ENCODE measurements at places on chromosomes 1 and 21. TPM values are rescaled to one million over a fixed set of nuclear protein-coding genes. Genes with fewer than 3 reads are reported as not detected.
A peak's percentile ranks its signal among the peaks of the same experiment; 100 is the strongest.

- peak; percentile 46 for DNase-seq
Measured at GRCh38 chr1:15939181-15940109, 36.5 kb downstream of the ZBTB17 start.

GRCh38 chr1:245094954-245095353 is 59.8 kb upstream of the KIF26B start:
- no peak for DNase-seq

DNA sequence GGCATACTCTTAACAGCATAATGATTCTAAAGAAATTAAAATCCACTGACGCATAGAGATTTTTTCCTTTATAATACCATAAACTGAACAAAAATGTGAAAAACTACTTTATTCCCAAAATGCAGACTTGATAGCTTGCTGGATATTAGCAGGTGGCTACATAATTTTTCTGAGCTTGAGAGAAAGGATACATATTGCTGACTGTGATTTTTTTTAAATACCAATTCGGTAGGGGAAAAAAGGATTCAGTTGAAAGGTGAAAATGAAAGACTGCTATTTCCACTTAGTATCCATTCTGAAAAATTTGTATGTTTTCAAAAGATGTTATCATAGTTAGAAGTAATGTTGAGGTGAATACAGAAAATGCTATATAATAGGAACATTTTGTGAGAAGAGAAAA is 90.0 kb upstream of the MAP1LC3C start:
- no peak for DNase-seq

DNA sequence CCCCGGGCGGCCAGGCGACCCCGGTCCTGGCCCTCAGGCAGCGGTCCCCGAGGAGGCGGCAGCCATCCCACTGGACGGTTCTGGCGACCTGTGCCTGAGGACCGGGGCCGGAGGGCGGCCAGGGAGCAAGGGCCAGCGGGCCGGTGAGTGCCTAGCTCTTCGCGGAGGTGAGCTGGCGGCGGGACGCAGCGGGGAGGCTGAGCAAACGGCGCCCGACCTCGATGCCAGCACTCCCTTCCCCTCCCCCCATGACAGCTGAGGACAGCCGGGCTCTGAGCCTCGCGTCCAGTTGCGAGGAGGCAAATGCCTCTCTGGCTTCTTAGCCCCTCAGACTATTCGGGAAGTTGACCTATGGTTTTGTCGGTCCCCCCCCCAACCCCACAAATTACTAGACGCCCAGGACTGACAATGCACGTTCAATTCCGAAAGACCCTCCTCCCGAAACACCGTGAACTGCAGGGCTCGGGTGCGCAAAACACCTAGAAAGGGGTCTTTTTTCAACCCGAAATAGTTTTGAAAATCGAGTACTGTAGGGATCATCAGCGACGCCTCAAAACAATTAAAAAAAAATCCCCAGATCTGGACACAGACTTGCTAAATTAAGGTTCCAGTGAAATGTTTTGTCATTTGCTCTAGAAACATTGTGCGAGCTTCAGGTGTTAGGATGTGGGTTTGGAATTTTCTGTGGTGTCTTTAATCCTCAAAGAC is 8.3 kb downstream of the CDKN2C start:
- DNase-seq = peak; percentile 77

DNA sequence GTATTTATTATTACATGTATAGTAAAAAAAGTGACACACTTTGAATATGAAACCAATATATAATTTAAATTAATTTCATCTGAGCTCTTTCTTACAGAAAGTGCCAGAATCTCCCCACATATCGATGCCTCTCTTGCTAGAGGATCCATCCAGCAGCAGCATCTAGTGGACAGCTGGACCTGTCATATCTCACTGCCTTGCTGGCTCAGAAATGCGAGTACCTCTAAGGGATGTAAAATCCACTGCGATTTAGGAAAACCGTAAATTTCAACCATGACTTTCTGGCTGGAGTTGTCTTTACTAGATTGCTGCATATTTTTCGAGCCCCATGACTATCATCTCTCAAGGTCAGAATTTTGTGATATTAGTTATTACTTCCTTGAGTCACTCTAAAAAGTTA is 333.8 kb downstream of the NEGR1 start:
- no peak for DNase-seq

DNA sequence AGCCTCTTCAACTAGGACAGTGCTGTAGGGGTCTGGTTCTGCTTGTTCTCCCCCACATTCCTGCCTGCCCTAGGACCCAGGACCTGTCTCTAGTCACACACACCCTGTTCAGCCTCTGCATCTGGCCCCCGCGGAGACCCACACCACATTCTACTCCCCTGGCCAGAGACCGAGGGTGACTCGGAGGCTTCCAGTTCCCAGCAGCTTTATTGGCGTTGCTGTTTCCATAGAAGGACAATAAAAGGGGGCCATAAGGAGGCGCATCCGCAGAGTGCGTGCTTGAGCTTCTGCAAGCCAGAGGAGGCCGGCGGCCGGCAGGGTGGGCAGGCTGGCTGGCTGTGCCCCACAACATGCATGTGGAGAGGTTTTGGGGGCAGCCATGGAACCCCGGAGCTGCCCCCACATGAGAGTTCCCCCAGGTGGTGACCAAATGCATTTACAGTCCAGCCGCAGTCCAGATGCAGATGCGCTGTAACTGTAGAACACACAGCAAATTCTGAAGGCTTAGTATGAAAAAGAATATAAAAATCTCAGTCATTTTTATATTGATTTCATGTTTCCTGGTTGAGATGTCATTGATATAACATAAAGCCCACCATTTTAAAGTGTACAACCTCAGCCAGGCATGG is 52.4 kb downstream of the PDE9A start:
- DNase-seq = no peak

- no peak for DNase-seq
Measured at GRCh38 chr1:206657751-206658150, 22.4 kb downstream of the DYRK3 start.

DNA sequence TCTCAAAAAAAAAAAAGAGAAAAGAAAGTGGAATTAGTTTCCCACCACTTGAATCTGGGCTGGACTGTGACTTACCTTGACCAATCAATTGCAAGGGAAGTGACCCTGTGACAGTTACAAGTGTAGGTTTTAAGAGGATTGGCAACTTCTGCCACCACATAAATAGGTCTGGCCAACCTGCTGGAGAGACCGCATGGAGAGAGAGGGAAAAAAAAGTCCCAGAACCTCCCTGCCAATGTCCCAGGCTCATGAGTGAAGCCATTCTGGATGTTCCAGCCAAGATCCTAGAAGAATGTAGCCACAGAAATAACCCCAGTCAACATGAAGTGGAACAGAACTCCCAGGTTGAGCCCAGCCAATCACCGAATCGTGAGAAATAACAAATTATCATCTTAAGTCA is 11.8 kb upstream of the ZMYM6 start:
- DNase-seq = no peak

DNA sequence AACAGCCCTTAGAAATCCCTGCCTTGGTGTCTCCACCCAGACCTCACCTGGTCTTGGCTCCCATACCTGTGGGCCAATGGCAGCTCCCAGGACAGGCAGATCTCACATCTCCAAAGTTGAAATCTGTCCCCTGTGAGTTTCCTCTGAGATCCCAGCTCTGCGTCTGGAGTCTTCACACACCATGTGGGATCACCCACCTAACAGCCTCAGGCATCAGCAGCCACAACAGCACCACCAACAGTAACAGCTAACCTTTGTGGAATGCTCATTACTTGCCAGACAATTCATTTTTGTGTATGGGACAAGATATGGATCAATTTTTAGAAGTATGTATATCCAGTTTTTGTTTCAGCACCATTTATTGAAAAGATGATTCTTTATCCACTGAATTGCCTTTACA is 523.2 kb downstream of the MATN1 start:
- no peak for DNase-seq

DNA sequence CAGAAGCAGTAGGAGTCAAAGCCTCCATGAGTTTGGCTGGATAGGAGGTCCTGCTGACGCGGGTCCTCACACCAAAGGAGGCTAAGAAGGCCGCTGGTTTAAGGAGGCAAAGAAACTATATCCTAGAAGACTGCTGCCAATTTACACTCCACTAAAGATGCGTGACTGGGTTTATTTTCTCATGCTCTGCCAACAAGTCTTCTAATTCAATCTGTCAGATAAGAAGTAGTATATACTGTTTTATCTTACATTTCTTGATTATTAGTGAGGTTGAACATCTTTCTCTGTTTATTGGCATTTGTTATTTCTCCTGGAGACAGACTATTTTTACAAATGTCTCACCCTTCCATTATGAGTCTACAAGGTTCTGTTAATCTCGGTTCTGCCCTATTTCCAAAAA is 34.1 kb downstream of the ACBD6 start:
- DNase-seq = no peak

GRCh38 chr1:154994591-154994990 is 1.2 kb downstream of the LENEP start:
- DNase-seq = no peak

GRCh38 chr1:37513795-37514349 is 694 bp downstream of the MEAF6 start:
- DNase-seq = peak; percentile 50

- DNase-seq = no peak
Measured at GRCh38 chr1:198330982-198331615, 174.3 kb downstream of the NEK7 start.

GRCh38 chr1:9028921-9029705 is 2.9 kb upstream of the SLC2A7 start:
- no peak for DNase-seq

DNA sequence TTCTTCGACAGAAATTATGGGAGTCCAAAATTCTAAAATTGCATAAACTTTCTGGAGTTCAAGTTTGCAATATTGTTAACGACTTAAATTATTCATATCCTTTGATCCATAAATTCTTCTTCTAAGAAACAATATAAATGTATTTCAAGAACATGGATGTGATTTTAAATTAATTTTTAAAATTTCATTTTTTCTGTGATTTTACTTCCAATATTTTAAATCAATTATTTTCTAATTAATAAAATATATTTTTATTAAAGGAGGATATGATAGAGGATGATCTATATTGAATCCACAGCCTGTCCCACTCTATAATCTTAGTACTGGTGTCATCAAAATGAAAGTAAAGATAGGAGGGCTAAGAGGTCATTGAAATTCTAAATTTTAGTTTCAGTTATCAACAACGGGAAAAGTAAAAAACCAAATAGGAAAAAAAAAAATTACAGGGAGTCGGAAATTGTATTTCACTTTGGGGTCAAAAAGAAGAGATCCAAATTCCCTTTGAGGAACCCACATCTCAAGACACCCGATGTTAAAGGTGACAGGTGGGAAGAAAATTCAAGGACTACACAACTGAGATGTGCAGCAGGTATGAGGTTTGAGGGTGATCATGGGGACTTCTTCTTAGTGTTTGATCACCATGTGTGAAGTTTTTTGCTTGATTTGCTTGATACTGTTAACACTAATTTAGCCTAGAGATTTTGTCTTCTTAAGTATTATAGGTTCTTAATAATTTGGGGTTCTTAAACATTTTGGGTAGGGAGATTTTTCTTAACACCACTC is 154.8 kb upstream of the RGS18 start:
- no peak for DNase-seq

GRCh38 chr1:201896951-201897391 is 8.3 kb downstream of the SHISA4 start:
- DNase-seq = no peak

DNA sequence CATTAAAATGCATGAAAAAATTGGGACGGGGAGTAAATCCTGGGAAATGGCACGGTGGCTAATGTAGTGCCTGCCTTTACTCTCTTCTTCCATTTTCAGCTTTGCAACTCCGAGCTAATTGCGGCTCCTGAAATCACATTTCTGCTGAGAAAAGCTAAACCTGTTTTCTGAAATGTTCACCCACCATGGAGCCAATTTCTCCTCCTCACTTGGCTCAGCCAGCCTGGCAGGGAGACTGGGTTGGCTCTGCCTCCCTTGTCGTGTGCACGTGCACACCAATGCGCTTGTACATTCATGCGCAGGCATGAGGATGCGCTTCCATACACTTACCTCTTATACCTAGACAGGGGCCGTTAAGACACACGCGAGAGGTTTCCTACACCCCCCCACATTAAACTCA is 165.4 kb downstream of the PLXNA2 start:
- DNase-seq = no peak

GRCh38 chr1:35029761-35030160 is 2.0 kb downstream of the ZMYM6 start:
- no peak for DNase-seq

GRCh38 chr1:194394676-194395075 is 1208.3 kb upstream of the B3GALT2 start:
- no peak for DNase-seq

GRCh38 chr1:202234331-202235002 is 40.9 kb downstream of the LGR6 start:
- DNase-seq = no peak

DNA sequence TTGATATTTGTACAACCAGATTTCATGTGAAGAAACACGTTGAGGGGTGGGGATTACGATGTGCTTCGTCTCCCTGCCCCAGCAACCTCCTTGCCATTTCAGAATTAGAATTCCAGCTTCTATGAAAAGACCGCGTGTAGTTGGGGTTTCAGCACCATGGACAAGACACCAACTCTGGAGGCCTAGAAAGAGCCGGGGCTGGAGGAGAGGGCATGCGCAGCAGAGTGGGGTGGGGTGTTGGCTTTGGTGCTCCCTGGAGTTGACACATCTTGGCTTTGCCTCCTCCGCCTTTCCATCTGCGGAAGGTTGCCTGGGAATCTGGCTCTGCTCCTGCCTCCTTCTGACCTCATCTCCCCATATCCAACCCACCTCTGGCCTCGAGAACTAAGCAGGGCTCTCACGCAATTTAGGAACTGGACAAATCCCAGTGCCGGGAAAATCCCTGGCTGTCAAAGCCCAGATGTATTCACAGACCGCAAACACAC is 11.8 kb downstream of the HTR6 start:
- peak; percentile 57 for DNase-seq

DNA sequence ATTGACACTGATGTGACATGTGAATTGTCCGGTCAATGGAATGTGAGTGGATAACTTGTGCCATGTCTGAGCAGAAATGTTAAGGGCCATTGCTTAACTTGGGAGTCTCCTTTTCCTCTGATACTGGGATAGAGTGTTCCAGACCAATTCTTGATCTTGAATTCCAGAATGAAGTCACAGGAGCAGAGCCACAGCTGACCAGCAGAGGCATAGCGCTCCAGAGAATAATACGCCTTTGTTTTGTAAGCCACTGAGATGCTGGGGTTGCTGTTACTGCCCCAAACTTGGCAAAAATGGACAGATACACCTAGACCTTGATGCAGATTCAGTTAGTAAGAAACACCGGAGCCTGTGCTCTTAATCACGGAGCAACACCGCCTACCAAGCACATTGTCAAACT is 6.3 kb downstream of the KCNJ6 start:
- DNase-seq = no peak

DNA sequence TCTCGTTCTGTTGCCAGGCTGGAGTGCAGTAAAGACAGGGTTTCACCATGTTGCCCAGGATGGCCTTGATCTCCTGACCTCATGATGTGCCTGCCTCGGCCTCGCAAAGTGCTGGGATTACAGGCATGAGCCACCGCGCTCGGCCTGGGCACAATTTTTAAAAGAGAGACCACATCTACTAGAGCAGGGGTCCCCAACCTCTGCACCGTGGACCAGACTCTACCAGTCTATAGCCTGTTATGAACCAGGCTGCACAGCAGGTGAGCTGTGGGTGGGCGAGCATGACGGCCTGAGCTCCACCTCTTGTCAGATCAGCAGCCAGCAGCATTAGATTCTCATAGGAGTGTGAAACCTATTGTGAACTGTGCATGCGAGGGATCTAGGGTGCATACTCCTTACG is 20.8 kb downstream of the TNNT2 start:
- DNase-seq = no peak

The APP gene
- total RNA-seq = 292 TPM

The CD1D gene
- 0.46 TPM for total RNA-seq

The LCA5L gene
- 0.96 TPM for total RNA-seq

The CENPS gene
- total RNA-seq = 10.3 TPM

The OR2L8 gene
- total RNA-seq = not detected

The APH1A gene
- total RNA-seq = 110 TPM
